ENCODE measurements at places on chromosomes 2 and 18.

- H3K27ac ChIP-seq: no peak overlapping the region
- no peaks in the 10 kb centered on the region for H3K4me1 ChIP-seq
- H3K4me3 ChIP-seq: no peak overlapping the region
- no peaks in the 10 kb centered on the region for H3K36me3 ChIP-seq
- H3K27me3 ChIP-seq: no peaks in the 10 kb centered on the region
- no peak for DNase-seq
These were observed 557.9 kb downstream of the CCDC85A start for GRCh38 chr2:56741601-56742102.

DNA sequence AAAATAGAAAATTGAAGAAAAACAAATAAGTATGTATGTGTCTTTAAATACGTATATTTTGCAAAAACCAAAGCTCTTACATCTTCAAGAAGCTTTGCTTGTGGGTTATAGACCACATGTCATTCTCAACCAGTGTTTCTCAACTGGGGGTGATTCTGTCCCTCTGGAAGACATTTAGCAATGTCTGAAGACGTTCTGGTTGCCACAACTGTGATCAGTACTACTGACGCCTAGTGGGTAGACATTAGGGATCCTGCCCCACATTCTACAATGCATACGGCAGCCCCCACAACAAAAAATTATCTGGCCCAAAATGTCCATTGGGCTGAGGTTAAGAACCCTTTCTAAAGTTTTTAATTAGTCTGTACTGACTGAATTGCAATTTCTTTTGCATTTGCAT is 48.4 kb downstream of the UNC50 start:
- no peaks in the 10 kb centered on the region for H3K4me1 ChIP-seq
- H3K27me3 ChIP-seq: no peaks in the 10 kb centered on the region
- H3K27ac ChIP-seq: no peak overlapping the region
- H3K36me3 ChIP-seq: no peaks in the 10 kb centered on the region
- no peak for DNase-seq
- H3K4me3 ChIP-seq: no peak overlapping the region

GRCh38 chr2:95158891-95159619 is 593 bp downstream of the ZNF514 start:
- no peaks in the 10 kb centered on the region for H3K4me1 ChIP-seq
- peaks cover 12% of the 10 kb centered on the region for H3K27me3 ChIP-seq
- no peaks in the 10 kb centered on the region for H3K36me3 ChIP-seq
- no peak for DNase-seq

DNA sequence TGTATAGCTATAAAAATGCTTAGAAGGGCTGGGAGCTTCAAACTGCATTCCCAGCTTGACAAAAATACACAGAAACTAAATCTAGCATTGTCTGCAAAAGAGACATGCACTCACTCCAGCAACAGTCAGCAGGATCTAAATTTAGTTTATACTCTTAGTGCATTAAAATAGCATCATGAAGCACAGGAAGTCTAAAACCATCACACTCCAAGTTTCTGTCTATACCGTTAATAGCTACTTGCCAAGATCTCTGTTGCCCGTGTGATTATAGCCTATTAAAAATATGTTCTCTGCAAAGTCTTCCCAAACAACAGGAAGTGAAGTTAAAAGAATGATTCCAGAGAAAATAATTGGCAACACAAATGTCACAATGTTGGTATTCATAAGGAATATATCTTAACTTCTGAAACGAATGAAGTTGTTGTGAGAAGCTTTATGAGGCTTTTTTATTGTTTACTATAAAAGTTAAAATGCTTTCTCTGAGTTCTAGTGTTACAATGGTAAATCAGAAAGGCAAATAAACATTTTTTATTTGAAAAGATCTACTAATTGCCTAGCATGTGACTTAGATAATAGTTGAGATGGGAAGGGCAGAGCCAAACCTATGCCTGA is 184.2 kb downstream of the ZNF385B start:
- no peaks in the 10 kb centered on the region for H3K36me3 ChIP-seq
- no peaks in the 10 kb centered on the region for H3K27me3 ChIP-seq
- H3K27ac ChIP-seq: no peak overlapping the region
- no peak overlapping the region for H3K4me3 ChIP-seq

All from H1 (cell line).